ENCODE measurements at places on chromosomes 4 and X.

- peak; percentile 25 for DNase-seq
These were observed 154.3 kb upstream of the GIMD1 start for GRCh38 chr4:106522839-106523238.

DNA sequence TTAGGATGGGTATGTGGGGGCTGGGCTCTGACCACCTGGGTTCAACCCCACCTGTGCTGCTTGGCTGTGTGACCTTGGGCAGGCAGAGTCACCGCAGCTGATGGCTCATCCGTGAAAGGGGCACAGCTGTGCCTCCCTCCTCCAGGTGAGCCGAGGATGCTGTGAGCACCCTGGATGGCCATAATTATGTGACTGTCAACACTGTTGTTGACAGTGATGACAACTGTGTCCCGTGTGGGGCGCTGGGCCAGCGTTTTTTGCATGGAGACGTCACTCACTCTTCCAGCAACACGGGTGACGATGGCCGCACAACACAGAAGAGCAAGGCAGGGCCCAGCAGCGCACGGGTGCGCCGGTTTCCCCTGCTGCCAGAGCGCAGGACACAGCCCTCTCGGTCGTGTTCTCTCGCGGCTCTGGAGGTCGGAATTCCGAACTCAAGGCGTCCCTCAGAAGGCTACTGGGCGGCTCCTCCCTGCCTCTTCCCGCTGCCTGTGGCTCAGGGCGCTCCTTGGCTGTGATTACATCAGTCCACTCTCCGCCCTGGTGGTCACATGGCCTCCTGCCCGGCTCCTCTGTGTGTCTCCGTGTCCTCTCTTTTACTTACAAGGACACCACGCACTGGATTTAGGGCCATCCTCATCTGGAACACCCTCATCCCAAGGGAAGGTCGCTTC is 1.3 kb downstream of the SH3TC1 start:
- DNase-seq, result no peak

GRCh38 chrX:122219226-122219625 is 964.9 kb upstream of the GRIA3 start:
- peak; percentile 60 for DNase-seq

GRCh38 chrX:13719192-13719856 is 15.1 kb downstream of the TRAPPC2 start:
- no peak for DNase-seq

DNA sequence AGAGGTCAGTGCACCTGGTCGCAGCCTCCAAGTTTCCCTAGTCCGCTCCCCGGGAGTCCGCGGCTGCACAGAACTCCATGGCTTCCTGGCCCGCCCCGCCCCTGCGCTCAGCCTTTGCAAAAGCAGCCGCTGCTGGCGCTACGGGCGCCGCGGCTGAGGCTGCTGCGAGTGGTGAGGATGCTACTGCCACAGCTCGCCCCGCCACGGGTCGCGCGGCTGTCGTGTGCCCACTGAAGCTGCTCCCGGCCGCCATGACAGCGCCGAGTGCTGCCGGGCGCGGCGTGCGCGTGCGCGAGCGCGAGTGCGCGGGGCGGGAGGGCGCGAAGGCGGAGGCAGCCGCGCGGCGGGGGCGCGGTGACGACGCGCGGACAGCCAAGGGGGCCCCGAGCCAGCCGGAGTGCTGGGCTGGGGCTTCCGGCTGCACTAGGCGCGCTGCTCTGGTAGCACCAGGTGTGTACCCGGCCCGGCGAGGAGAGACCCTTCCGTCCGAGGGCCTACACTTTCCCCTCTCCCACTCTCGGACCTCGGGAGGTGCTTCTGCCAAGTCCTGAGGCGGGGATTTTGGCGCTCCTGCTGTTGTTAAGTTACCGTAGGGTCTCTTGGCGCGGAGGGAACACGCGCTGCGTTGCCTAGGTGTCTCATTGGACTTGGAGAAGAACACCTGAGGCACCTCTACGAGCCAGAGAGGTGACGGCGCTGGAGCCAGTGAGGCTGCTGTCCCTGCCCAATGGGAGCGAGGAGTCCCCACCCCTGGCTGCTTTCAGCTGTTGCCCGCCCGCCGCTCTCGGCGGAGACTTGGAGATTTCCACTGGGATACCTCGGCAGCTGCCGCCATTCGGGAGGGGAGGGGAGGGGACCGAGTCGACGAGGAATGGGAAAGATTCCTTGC is 619 bp upstream of the LRBA start:
- DNase-seq, result peak; percentile 90

DNA sequence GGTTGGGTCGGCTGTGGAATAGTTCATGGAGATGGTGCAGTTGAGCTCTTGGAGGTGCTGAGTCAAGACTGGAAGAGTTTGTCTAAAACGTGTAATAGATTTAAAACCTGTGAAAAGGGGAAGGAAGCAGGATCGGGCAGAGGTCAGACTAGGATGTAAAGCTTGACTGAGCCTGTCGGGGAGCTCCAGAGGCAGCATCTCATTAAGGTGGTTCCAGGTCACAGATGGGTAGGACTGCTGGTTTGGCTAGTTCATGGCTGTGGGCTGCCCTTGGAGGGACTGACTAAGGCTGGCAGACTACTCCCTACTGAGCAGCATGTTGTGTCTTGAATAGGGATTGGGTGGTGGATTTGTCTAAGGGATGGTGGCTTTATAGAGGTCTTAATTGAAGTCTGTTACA is 28.4 kb upstream of the WDR1 start:
- DNase-seq, result no peak

- no peak for DNase-seq
These were observed 1143.9 kb downstream of the PDHA2 start for GRCh38 chr4:96983830-96984229.

DNA sequence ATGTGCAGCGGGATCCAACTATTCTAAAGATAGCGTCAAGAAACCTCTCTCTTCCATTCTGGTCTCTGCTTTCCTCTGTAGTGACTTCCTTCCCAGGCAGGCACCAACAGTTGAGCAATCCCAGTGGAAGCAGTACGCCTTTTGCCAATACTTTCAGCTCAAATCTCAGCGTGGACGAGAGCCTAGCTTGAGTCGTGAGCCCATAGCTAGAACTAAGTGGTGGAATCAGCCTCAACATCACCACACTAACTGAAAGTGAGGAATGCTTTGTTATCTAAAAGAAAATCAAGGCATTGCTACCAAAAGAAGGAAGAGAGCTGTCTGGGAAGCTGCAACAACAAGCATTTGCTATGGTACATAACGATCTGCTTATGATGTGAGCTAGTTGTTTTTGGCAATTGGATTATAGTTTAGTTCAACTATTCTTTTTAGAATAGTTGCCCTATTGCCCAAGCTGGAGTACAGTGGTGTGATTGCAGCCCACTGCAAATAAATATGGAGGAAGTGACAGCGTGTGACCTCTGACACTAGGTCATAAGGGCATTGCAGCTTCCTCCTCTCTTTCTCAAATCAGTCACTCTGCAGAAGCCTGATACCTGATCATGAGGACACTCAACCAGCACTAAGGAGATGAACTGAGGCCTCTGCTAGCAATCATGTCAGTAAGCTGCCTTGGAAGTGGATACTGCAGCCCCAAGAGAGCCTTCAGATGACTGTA is 24.7 kb upstream of the FRYL start:
- DNase-seq, result no peak

DNA sequence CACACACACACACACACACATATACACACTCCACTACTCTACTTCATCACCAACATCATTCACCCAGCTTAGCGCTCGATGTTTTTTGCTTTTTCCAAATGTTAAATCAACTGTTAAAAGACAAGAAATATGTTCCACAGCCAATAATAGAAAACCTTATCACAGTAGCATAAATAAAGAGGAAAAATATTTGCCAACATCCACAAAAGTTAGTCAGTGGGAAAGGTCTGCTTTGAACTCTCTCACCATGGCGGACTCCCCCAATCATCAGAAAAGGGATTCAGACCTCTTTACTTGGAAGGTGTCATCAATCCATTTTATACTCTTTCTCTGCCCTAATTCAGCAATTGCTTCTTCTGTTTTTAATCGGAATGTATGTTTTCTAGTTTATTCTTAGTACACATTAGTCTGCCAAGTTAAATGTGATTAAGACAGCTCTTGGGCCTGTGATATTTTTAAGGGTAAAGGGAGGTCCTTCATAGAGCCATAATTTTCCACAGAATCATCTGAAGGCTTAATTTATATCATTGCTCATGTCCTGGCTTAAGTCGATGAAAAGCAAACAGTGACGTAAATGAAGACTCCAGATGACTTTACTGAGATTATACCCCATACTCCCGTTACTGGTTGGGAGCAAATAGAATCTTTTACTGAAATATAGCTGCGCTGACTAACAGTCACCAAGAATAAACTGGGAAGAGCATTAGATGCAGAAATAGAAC is 29.7 kb upstream of the LGI2 start:
- DNase-seq, result no peak
